ENCODE measurements at places on chromosomes 16 and 17.

DNA sequence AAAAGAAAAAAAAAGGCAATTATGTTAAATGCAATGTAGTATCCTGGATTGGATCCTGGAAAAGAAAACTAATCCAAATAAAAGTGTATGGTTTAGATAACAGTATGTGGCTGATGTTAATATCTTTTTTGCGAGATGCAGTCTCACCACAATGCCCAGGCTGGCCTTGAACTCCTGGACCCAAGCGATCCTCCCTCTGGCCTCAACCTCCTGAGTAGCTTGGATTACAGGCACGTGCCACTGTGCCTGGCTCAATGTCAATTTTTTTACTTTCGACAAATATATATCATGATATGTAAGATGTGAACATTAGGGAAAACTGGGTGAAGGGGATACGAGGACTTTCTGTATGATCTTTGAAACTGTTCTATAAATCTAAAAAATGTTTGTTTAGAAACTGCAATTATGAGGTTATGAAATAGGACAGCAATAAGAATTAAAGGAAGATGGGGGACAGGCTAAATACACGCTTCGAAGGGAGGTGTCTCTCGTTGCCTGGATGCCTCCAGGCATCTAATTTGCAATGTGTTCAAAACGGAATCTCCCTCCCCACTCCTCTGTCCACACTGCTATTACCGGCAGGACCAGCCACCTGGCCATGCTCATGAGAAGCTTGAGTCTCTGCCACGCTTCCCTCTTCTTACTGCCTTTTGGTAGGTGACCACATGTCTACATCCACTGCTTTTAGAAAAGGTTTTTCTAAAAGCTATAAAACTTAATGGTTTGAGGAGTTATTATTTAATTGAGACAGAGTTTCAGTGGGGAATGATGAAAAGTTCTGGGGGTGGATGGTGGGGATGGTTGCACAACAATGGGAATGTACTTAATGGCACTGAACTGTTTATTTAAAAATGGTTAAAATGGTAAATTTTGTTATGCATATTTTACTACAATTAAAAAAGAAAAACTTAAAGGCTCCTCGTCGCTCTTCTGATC is 15.2 kb downstream of the UBE2O start:
- DNase-seq = no peak

DNA sequence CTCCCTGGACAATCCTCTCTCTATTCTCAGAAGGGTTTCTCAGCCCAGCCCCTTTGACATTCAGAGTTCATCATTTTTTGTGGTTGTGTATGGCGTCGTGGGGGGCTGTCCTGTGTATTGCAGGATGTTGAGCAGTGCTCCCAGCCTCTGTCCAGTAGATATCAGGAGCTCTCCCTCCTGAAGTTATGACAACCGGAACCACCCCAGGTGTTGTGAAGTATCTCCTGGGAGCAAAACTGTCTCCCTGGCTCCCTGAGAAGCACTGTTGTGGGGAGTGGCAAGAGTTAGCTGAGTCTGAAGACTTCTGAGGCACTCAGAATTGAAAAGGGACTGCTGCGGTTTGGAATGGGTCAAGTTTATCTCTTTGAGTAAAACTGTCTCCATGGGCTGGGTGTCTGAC is 55.9 kb upstream of the MGAT5B start:
- DNase-seq = no peak

- no peak for DNase-seq
Observed at GRCh38 chr16:64077242-64077641, 1044.6 kb downstream of the CDH11 start.

- DNase-seq = peak; percentile 67
Observed at GRCh38 chr17:19744922-19745757, 3.0 kb downstream of the ALDH3A1 start.

DNA sequence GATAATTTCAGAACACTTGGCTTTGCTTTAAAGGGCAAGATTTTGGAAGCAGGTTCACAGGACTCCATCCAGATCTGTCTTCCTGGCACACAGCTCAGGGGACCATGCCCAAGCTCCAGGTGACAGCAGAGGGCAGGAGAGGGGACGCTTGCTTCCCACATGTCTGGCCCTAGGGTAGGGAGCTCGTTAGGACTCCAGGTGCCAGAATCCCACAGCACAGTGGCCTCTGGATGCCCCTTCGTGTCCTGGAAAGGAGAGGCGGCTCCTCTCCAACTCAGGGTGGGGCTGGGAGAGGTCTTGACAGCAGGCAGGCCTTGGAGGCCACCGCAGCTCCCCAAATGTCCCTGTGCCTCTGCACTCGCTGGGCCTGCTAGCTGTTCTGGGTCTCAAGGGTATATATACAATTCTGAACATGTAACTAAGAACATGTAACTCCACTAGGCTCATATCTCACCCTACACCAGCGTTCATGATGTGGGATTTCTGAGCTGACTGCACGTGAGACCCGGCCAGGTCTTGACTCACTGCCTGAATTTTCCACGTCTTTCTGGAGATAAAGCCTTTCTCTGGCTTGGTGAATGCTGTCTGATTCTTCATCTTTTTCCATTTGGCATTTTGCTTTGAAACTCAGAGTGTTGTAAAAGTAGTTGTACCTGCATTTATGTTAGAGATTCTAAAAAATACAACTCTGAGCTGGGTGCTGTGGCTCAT is 52.8 kb downstream of the MARCHF10 start:
- DNase-seq = no peak

GRCh38 chr17:6019959-6020358 is 50.2 kb upstream of the WSCD1 start:
- no peak for DNase-seq

DNA sequence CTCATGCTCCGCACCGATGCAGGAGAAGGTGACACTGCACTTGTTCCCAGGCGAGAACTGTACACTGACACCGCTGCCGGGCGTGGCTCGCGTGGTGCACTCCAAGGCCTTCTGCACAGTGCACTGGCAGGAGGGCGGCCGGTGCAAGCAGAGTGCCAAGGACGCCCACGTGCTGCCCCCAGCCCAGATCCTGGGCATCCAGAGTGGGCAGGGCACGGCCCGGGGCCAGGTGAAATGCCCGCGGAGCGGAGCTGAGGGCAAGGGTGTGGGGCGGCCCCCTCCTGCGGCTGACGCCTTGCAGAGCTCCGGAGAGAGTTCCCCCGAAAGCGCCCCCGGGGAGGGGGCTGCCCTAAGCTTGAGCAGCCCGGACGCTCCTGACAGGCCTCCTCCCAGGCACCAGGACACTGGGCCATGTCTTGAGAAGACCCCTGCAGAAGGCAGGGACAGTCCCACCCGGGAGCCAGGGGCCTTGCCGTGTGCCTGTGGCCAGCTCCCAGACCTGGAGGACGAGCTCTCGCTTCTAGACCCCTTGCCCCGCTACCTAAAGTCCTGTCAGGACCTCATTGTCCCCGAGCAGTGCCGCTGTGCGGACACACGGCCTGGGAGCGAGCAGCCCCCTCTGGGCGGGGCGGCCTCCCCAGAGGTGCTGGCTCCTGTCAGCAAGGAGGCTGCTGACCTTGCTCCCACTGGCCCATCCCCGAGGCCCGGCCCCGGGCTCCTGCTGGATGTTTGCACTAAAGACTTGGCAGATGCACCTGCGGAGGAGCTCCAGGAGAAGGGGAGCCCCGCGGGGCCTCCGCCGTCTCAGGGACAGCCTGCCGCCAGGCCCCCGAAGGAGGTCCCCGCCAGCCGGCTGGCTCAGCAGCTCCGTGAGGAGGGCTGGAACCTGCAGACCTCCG is 21.9 kb upstream of the JPT2 start:
- no peak for DNase-seq
